ENCODE measurements at places on chromosomes 6 and 20.
A peak's percentile ranks its signal among the peaks of the same experiment; 100 is the strongest.

- H3K36me3 ChIP-seq: no peaks in the 10 kb centered on the region
- DNase-seq: no peak
These were observed 1371.5 kb downstream of the EPHA7 start for GRCh38 chr6:92047860-92048259.

DNA sequence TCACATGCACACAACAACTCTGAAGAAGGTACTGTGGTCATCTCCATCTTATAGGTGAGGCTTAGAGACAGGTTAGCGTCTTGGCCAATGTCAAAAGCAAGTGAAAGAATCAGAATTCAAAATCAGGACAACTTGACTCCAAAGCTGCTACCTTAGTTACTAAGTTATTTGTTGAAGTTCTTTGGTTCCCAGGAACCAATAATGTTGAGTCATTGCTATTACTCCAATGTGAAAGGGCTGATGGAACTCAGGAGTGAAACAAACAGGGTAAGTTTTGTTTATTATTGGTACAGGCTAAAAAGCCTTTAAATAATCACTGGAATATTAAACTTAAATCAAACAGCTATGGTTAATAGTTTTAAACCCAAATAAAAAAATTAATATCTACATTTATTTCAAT is 111.1 kb downstream of the PDSS2 start:
- peaks cover 3% of the 10 kb centered on the region for H3K4me1 ChIP-seq
- DNase-seq: no peak
- H3K36me3 ChIP-seq: no peaks in the 10 kb centered on the region
- no peak overlapping the region for H3K4me3 ChIP-seq
- H3K27me3 ChIP-seq: no peaks in the 10 kb centered on the region

GRCh38 chr6:74434171-74434570 is 738.2 kb downstream of the CD109 start:
- DNase-seq: no peak

GRCh38 chr6:99608886-99609482 is 2.4 kb downstream of the PRDM13 start:
- H3K4me3 ChIP-seq: no peak overlapping the region
- H3K36me3 ChIP-seq: no peaks in the 10 kb centered on the region
- DNase-seq: no peak

DNA sequence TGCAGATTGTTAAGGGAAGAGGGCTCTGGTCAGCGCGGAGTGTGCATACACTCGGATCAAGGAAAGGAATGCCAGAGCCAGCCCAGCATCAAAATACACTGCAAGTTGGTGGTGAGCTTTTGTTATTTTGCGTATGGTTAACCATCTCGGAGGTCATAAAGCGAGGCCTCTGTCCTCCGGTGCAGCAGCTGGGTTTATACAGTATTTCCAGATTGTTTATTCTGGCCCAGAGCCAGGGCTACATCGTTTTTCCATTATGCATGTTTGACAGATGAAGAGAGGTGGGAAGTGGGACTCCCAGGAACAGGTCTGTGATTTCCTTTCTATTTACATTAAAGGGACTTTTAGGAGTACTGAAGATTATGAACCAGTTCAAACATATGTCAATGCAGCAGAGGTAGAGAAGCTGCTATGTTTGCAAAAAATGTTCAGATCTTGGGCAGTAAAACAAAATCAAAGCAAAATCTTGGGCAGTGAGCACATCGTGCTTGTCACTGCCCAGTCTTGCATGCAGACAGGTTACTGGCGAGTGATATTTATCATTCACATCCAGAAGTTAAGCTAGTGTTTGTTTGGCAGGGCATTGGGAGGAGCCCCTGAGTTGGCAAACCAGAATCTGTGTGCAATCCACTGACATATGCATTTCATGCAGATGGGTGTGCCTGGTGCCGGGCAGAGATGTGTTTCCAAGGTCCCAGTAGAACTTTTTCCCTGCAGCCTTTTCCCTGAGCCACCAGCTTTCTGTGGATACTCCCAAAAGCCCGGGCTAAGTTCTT is 256.3 kb upstream of the TAB2 start:
- H3K4me1 ChIP-seq: peaks cover 24% of the 10 kb centered on the region
- H3K27me3 ChIP-seq: no peaks in the 10 kb centered on the region
- H3K4me3 ChIP-seq: no peak overlapping the region
- H3K27ac ChIP-seq: no peak overlapping the region
- no peak for DNase-seq

- H3K36me3 ChIP-seq: no peaks in the 10 kb centered on the region
- H3K4me3 ChIP-seq: no peak overlapping the region
- no peak overlapping the region for H3K27ac ChIP-seq
- H3K27me3 ChIP-seq: no peaks in the 10 kb centered on the region
- no peaks in the 10 kb centered on the region for H3K4me1 ChIP-seq
- DNase-seq: no peak
These were observed 251.1 kb upstream of the TBX18 start for GRCh38 chr6:85015396-85015990.

DNA sequence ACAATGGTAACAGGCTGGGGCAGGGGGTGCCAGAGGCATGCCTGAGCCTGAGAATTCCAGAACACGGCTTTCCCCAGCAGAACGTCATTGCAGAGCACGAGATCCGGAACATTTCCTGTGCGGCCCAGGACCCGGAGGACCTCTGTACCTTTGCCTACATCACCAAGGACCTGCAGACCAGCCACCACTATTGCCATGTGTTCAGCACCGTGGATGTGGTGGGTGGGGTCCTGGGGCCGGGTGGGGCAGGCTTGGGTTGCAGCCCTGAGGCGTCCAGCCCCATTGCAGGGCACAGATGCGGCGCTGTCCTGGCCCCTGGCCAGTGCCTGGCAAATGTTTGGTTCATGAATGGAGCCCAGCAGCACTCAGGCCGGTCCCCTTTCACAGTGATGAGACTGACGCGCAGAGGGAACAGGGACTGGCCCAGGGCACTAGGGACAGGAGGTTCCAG is 57.1 kb downstream of the TCP11 start:
- peaks cover 100% of the 10 kb centered on the region for H3K36me3 ChIP-seq
- peak overlapping the region; percentile 59 for H3K27ac ChIP-seq
- H3K4me3 ChIP-seq: no peak overlapping the region
- H3K4me1 ChIP-seq: peaks cover 90% of the 10 kb centered on the region

DNA sequence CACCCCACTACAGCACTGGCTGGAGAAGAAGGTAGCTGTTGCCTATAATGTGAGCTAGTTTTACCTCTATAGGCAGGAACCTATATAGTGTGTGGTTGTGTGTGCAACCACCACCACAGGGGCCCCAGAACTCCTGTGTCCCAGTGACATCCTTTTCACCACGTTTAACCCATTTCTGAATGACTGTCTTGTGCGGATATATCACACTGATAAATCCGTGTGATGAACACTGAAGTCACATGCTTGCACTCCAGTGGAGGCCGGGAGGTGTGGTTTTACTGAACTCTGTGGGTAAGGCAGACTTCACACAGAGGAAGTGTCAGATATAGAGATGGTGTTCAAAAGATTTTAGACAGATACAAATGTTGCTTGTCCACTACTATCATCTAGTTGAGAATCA is 32.5 kb downstream of the SDHAF4 start:
- DNase-seq: no peak
- no peak overlapping the region for H3K4me3 ChIP-seq
- H3K4me1 ChIP-seq: no peaks in the 10 kb centered on the region
- H3K36me3 ChIP-seq: no peaks in the 10 kb centered on the region
- no peak overlapping the region for H3K27ac ChIP-seq

GRCh38 chr6:62393608-62394007 is 107.6 kb upstream of the KHDRBS2 start:
- H3K36me3 ChIP-seq: no peaks in the 10 kb centered on the region
- DNase-seq: no peak
- H3K27me3 ChIP-seq: no peaks in the 10 kb centered on the region

GRCh38 chr6:150692604-150693003 is 92.9 kb downstream of the PLEKHG1 start:
- no peak for DNase-seq
- no peak overlapping the region for H3K4me3 ChIP-seq
- peaks cover 13% of the 10 kb centered on the region for H3K4me1 ChIP-seq
- H3K36me3 ChIP-seq: no peaks in the 10 kb centered on the region

GRCh38 chr6:15401769-15402250 is 155.9 kb downstream of the JARID2 start:
- no peaks in the 10 kb centered on the region for H3K36me3 ChIP-seq
- no peak for DNase-seq
- H3K27ac ChIP-seq: peak overlapping the region; percentile 73
- H3K27me3 ChIP-seq: no peaks in the 10 kb centered on the region

DNA sequence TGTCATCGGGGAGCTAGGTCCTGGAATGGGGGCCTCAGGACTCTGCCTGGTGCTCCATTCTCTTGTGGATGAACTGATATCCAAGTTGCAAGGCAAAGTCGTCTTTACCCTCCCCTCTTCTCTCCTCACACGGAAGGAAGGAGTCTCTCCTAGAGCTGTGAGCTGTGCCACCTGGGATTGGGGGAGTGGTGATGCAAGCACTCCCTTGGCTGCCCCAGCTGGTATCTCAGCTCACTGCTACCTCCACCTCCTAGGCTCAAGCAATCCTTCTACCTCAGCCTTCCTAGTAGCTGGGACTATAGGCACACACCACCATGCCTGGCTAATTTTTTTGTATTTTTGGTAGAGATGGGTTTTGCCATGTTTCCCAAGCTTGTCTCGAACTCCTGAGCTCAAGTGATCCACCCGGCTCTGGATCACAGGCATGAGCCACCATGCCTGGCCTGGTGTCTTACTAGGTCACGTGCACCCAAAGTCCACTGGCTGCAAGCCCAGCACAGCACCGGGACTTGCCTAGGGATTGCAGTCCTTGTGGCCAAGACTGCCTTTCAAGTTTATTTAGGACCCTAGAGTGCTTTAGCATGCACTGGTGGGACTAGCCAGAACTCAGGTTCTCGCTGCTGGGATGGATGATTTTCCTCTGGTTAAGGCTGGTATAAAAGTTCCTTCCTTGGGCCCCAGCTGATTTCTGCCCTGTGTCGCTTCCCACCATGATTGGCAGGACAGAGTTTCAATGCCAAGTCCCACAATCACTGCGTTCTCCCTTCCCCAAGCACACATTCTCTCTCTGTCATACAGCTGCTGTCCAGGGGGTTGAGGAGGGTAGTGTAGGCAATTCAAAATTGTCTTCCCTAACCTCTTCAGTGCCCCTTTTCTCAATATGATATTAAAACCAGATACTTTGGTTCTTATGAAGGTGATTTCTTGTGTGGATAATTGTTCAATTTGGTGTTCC is 33.5 kb downstream of the SMAP1 start:
- H3K4me3 ChIP-seq: no peak overlapping the region
- H3K4me1 ChIP-seq: peaks cover 11% of the 10 kb centered on the region
- no peak overlapping the region for H3K27ac ChIP-seq
- no peak for DNase-seq

- no peak for DNase-seq
- peaks cover 4% of the 10 kb centered on the region for H3K36me3 ChIP-seq
- H3K27ac ChIP-seq: peak overlapping the region; percentile 99
- peak overlapping the region; percentile 97 for H3K4me3 ChIP-seq
- H3K27me3 ChIP-seq: no peaks in the 10 kb centered on the region
These were observed 623 bp upstream of the SNX9 start for GRCh38 chr6:157822245-157823000.

DNA sequence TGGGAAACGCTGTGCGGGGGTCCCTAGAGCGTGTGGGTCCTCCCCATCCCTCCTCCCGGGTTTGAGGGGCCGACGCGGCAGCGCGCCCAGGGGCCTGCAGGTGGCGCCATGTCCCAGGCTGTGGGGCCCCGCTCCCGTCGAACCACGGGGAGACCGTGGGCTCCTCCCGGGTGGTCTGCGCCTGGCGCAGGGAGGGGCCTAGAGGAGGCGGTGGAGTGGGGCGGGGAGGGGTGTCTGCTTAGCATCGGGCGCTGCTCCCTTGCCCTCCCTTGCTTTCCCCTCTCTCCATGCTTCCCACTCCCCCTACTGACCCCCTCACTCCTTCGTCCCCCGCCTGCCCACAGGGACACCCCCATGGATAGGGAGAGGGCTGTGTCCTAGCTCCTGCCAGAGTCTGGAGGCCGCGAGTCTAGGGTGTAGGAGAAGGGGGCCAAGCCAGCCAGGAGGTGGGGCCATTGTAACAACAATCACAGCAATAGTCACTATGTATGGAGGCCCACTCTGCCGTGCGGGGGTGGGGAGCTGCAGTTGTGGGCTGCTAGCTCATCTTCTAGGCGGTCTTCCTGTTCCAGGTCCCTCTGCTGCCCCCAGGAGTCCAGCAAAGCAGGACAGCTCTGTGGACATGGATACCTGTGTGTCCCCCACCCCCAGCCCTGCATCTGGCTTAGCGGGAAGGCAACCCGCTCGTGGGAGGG is 51.7 kb downstream of the CHMP4B start:
- DNase-seq: no peak
- H3K36me3 ChIP-seq: no peaks in the 10 kb centered on the region
- H3K27me3 ChIP-seq: no peaks in the 10 kb centered on the region
- no peak overlapping the region for H3K27ac ChIP-seq

GRCh38 chr20:34956041-34956458 is 382 bp downstream of the MYH7B start:
- peaks cover 6% of the 10 kb centered on the region for H3K36me3 ChIP-seq
- H3K27ac ChIP-seq: peak overlapping the region; percentile 84
- H3K4me1 ChIP-seq: peaks cover 12% of the 10 kb centered on the region
- peak overlapping the region; percentile 81 for H3K4me3 ChIP-seq
- no peaks in the 10 kb centered on the region for H3K27me3 ChIP-seq
- DNase-seq: no peak

DNA sequence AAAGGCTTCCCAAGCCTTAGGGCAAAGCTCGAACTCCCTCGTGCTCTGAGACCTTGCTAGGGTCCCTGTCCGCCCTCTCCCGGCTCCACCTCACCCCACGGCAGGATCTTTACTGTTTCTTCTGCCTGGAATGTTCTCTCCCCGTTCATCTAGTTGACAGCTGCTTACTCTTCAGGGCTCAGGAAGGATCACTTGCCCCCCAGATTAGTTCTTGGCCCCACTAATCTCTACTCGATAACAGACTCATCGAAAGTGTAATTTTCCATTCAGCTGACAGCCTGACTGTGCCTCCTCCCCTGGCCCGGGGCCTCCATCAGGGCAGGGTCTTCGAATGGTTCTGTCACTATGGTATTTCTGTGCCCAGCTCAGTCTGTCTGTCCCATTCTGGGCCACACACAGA is 3.1 kb downstream of the MAP1LC3A start:
- H3K4me3 ChIP-seq: no peak overlapping the region
- no peaks in the 10 kb centered on the region for H3K36me3 ChIP-seq
- H3K4me1 ChIP-seq: peaks cover 27% of the 10 kb centered on the region
- no peak for DNase-seq
- H3K27me3 ChIP-seq: no peaks in the 10 kb centered on the region
- H3K27ac ChIP-seq: peak overlapping the region; percentile 1

GRCh38 chr6:63584566-63584965 is 12.3 kb downstream of the LOC128125822 start:
- H3K27ac ChIP-seq: no peak overlapping the region
- DNase-seq: no peak
- no peak overlapping the region for H3K4me3 ChIP-seq
- peaks cover 20% of the 10 kb centered on the region for H3K36me3 ChIP-seq
